Thymus (tissue), 14 donors: ENCODE measurements at places on chromosomes 5 and 9. TPM values are rescaled to one million over a fixed set of nuclear protein-coding genes. Genes with fewer than 3 reads are reported as not detected.

DMRT2 gene
- total RNA-seq = 19.0 TPM

CCT5 gene
- 356 TPM for total RNA-seq

GFPT2 gene
- 0.85 TPM for total RNA-seq

PKD2L2 gene
- total RNA-seq = not detected

GLDC gene
- total RNA-seq = 0.71 TPM

FAXDC2 gene
- total RNA-seq = 2.9 TPM

PDCD1LG2 gene
- total RNA-seq = 8.2 TPM

MARVELD2 gene
- total RNA-seq = 3.5 TPM

CATSPER3 gene
- 0.19 TPM for total RNA-seq

NCS1 gene
- 5.4 TPM for total RNA-seq

TARS1 gene
- 112 TPM for total RNA-seq

IRX2 gene
- total RNA-seq = 0.38 TPM

AHRR gene
- 0.52 TPM for total RNA-seq

INSL4 gene
- total RNA-seq = 0.05 TPM

DNA sequence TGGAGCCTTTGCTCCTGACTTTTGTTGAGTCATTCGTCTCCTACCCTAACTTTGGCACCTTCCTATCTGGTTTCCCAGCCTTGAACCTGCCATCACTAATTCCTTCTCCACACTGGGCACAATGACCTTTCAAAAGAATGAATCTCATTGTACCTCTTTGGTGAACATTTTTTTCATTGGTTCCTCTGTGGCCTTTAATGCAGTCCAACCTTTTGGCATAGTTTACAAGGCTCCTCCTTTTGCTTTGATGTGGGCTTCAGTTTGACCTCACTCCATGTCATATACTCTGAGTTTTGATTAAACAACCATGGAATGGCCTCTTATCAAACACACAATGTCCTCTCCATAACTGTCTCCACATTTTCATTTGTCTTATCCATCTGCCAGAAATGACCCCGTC lies 14.5 kb upstream of the ROPN1L start:
- no peak overlapping the region for H3K27ac ChIP-seq
- no peaks in the 10 kb centered on the region for H3K27me3 ChIP-seq
- DNase-seq = no peak
- peaks cover 30% of the 10 kb centered on the region for H3K36me3 ChIP-seq

GRCh38 chr9:27192291-27192960 lies 83.4 kb downstream of the TEK start:
- H3K27ac ChIP-seq = no peak overlapping the region
- no peak overlapping the region for H3K4me3 ChIP-seq
- DNase-seq = no peak
- H3K27me3 ChIP-seq = no peaks in the 10 kb centered on the region
- no peaks in the 10 kb centered on the region for H3K4me1 ChIP-seq

- no peaks in the 10 kb centered on the region for H3K27me3 ChIP-seq
- no peak for DNase-seq
- no peaks in the 10 kb centered on the region for H3K4me1 ChIP-seq
- H3K4me3 ChIP-seq = no peak overlapping the region
Measured at GRCh38 chr9:74810200-74810599, 77.5 kb downstream of the TRPM6 start.

GRCh38 chr5:71651579-71651978 lies 64.4 kb downstream of the MCCC2 start:
- peaks cover 11% of the 10 kb centered on the region for H3K36me3 ChIP-seq
- no peaks in the 10 kb centered on the region for H3K4me1 ChIP-seq
- no peak overlapping the region for H3K4me3 ChIP-seq
- H3K27me3 ChIP-seq = no peaks in the 10 kb centered on the region
- no peak overlapping the region for H3K27ac ChIP-seq
- no peak for DNase-seq

DNA sequence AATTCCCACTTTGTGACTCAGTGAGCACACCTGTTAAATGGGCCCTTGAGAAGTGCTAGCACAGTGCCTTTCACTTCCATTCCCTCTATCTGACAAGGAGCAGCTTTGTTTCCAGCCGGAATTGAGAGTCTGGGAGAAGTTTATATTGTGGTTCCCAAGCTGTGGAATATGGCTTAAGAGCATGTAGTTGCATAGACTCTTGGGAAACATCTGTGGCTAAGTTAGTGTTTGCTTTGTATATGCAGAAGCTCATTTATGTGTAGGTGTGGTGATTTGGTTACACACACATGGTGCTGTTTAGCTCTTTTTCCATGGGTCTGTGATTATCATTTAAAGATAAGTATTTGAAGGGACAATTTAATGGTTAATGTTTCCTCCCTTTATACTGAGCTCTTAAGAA lies 110.5 kb upstream of the HMHB1 start:
- H3K4me1 ChIP-seq = peaks cover 4% of the 10 kb centered on the region
- no peak for DNase-seq
- no peaks in the 10 kb centered on the region for H3K36me3 ChIP-seq
- H3K27ac ChIP-seq = no peak overlapping the region
- H3K4me3 ChIP-seq = no peak overlapping the region

DNA sequence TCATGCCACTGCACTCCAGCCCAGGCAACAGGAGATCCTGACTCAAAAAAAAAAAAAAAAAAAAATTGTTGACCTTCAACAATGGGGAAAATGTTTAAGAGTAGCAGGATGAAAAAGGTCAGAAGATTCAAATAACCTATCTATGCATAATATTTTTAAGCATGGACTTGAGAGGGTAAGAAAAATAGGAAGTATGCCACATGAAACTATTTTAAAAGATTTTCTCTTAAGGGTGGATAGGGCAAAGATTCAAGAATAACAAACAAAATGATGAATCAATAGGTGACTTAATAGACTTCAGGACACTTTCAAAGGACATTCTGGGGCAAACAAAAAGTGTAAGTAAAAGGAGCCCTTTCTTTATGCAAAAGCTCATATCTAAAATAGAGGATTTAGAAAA lies 3.2 kb downstream of the TEX48 start:
- H3K4me3 ChIP-seq = no peak overlapping the region
- no peaks in the 10 kb centered on the region for H3K4me1 ChIP-seq
- no peaks in the 10 kb centered on the region for H3K36me3 ChIP-seq
- DNase-seq = no peak
- no peaks in the 10 kb centered on the region for H3K27me3 ChIP-seq

DNA sequence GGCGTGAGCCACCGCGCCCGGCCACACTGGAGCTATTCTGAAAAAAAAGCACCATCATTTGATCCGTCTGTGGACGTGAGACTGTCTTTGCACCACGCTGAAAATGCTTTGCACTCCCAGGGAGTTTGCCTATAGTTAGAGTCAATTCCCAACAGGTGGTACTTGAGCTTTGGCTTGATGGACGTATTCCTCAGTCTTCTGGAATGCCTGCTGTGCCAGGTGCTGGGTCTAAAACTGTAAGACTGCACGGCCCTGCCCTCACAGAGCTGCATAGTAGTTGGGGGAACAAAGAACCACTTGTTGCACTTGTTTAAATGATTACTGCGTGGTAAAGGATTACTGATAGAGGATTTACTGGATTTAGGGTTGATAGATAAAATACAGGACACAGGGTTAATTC lies 3.4 kb upstream of the CCNO start:
- H3K4me1 ChIP-seq = peaks cover 27% of the 10 kb centered on the region
- H3K4me3 ChIP-seq = no peak overlapping the region
- no peak overlapping the region for H3K27ac ChIP-seq

GRCh38 chr5:139952574-139952973 lies 90.5 kb downstream of the NRG2 start:
- no peaks in the 10 kb centered on the region for H3K36me3 ChIP-seq
- no peak overlapping the region for H3K4me3 ChIP-seq
- no peak for DNase-seq
- H3K27ac ChIP-seq = no peak overlapping the region

DNA sequence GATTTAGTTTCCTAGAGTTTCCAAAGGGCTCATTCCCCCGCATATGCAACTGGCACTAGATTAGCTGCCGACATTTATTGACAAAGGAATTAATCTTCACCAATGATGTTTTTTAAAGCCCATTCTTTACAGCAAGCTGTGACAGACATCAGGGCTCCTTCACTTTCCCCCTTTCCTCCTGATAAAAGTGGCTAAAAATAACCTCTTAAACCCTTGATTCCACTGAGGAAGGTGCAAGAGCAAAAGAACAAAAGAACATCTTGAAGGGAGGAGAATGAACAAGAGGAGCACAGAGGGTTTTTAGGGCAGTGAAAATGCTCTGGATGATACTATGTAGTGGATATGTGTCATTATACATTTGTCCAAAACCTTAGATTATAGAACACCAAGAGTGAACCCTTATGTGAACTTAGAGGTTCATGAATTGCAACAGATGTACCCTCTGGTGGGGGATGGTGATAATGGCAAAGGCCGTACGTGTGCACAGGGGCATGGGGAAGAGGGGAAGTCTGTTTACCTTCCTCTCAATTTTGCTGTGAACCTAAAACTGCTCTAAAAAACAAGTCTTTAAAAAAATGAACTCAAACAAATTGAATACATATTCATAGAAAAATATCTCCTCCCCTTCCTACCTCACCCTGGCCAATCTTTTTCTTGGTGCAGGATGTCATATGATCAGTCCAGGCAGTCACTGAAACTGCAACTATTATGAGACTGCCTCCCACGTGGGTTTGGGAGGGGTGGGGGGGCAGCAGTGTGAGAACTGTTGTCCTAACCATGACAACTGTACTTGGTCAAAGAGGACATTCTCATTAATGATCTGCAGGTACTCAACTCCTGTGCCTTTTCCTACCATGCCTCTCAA lies 83.0 kb downstream of the MARCHF3 start:
- DNase-seq = no peak
- H3K4me3 ChIP-seq = no peak overlapping the region
- H3K27me3 ChIP-seq = no peaks in the 10 kb centered on the region
- no peak overlapping the region for H3K27ac ChIP-seq
- H3K4me1 ChIP-seq = no peaks in the 10 kb centered on the region
- no peaks in the 10 kb centered on the region for H3K36me3 ChIP-seq

GRCh38 chr5:60178101-60178500 lies 284.6 kb upstream of the PDE4D start:
- H3K27me3 ChIP-seq = no peaks in the 10 kb centered on the region
- no peaks in the 10 kb centered on the region for H3K36me3 ChIP-seq
- no peaks in the 10 kb centered on the region for H3K4me1 ChIP-seq
- no peak for DNase-seq
- no peak overlapping the region for H3K4me3 ChIP-seq

DNA sequence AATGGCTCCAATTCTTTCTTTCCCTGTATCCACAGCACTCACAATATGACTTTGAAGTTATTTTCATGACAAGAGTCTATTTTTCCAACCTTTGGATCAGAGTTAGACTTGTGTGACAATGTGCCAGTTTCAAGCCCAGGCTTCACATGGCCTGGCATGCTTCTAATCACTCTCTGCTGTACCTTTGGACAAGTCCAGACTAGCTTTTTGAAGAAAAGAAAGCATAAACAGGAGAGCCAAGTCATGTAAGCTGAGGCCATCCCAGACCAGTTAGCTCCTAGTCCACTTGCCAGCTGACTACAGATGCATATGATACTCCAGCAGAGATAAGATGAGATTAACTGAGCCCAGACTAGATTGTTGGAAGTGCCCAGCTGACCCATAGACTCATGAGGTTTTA lies 513.6 kb upstream of the C9orf72 start:
- H3K27me3 ChIP-seq = no peaks in the 10 kb centered on the region
- DNase-seq = no peak
- H3K4me1 ChIP-seq = no peaks in the 10 kb centered on the region
- no peaks in the 10 kb centered on the region for H3K36me3 ChIP-seq

- no peaks in the 10 kb centered on the region for H3K4me1 ChIP-seq
- no peaks in the 10 kb centered on the region for H3K36me3 ChIP-seq
- no peaks in the 10 kb centered on the region for H3K27me3 ChIP-seq
- H3K4me3 ChIP-seq = no peak overlapping the region
Measured at GRCh38 chr5:176438959-176439757, 9.0 kb upstream of the FAF2 start.

GRCh38 chr5:132229236-132229635 lies 1.6 kb upstream of the P4HA2 start:
- H3K27ac ChIP-seq = no peak overlapping the region
- peaks cover 6% of the 10 kb centered on the region for H3K4me1 ChIP-seq
- peaks cover 40% of the 10 kb centered on the region for H3K27me3 ChIP-seq
- no peak overlapping the region for H3K4me3 ChIP-seq

GRCh38 chr5:151937851-151938250 lies 13.2 kb upstream of the GLRA1 start:
- H3K27me3 ChIP-seq = no peaks in the 10 kb centered on the region
- H3K4me3 ChIP-seq = no peak overlapping the region
- H3K36me3 ChIP-seq = no peaks in the 10 kb centered on the region
- no peaks in the 10 kb centered on the region for H3K4me1 ChIP-seq

DNA sequence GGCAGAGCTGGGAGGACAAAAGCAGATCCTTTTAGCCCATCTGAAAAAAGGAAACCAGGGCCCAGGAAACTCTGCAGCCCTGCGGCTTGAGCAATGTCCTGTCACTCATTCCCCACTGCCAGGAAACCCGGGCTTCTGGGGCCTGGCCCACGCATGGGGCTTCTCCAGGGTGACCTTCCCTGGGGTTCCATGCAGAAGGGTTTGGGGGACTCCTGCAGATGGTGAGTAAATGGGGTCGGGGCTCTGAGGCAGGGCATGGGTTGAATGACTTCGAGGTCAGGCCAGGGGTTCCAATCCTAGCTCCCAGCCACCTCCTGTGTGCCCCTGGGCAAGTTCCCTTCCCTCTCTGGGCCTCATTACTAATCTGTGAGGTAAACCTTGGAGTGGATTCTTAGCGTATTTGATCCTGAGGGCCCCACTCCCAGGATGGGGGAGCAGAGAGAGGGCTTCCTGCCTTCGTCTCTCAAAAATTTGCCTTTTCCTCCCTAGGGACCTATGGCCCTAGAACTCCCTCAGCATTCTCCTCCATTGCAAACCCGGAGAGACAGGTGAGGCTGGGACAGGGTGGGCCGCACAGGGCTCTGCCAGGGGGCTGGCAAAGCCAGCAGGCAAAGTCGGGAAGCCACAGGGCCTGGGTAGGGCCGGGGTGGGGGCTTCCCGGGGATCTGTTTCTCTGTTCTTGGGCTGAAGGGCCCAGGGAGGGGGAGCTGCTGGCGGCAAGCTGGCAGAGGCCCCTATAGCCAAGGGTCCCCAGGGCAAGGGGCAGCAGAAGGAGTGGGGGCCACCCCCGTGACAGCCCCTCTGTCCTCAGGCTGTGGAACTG lies 25.8 kb downstream of the ADGRD2 start:
- H3K4me1 ChIP-seq = peaks cover 5% of the 10 kb centered on the region
- H3K27me3 ChIP-seq = peaks cover 18% of the 10 kb centered on the region
- no peak for DNase-seq
- no peak overlapping the region for H3K27ac ChIP-seq

GRCh38 chr5:124182133-124182532 lies 564.3 kb downstream of the ZNF608 start:
- DNase-seq = no peak
- H3K27ac ChIP-seq = no peak overlapping the region
- H3K4me3 ChIP-seq = no peak overlapping the region
- no peaks in the 10 kb centered on the region for H3K27me3 ChIP-seq
- no peaks in the 10 kb centered on the region for H3K36me3 ChIP-seq
- H3K4me1 ChIP-seq = no peaks in the 10 kb centered on the region

- no peaks in the 10 kb centered on the region for H3K36me3 ChIP-seq
- no peak for DNase-seq
- no peaks in the 10 kb centered on the region for H3K27me3 ChIP-seq
- no peak overlapping the region for H3K27ac ChIP-seq
Measured at GRCh38 chr9:99626426-99626825, 195.3 kb upstream of the NR4A3 start.
